ENCODE measurements at places on chromosomes 5 and 9.

- DNase-seq: no peak
These were observed 146.1 kb upstream of the HMHB1 start for GRCh38 chr5:143665866-143666265.

- no peak for DNase-seq
These were observed 387.9 kb downstream of the RAB3C start for GRCh38 chr5:58970766-58971165.

DNA sequence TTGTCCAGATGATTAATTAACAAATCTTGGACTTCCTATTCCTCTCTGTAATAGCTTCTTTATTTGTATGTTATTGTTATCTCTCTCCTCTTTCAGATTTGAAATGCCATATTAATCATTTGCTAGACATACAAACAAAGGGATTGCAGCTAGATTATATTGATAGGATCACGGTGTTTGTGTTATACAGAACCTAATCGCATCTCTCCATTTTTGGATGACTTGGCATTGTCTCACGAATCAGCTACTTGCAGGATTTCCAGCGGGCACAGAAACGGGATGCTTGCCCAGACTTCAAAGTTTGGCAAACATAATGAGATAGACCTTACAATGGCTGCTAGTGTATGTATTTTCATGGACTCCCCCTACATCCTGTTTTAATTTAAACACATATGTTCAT, 368.1 kb downstream of the TLE4 start:
- no peak for DNase-seq

- no peak for DNase-seq
These were observed 290.1 kb upstream of the WWC1 start for GRCh38 chr5:168001318-168001717.

DNA sequence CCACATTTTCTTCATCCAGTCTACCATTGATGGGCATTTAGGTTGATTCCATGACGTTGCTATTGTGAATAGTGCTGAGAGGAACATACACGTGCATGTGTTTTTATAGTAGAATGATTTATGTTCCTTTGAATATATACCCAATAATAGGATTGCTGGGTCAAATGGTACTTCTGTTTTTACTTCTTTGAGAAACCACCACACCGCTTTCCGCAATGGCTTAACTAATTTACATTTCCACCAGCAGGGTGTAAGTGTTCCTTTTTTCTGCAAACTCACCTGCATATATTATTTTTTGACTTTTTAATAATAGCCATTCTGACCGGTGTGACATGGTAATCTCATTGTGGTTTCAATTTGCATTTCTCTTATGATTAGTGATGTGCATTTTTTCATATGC, 82.2 kb upstream of the RFX3 start:
- no peak for DNase-seq

- DNase-seq: no peak
These were observed 73.9 kb downstream of the VAV2 start for GRCh38 chr9:133918111-133918813.

GRCh38 chr9:98342820-98343210, 87.4 kb upstream of the TBC1D2 start:
- no peak for DNase-seq

Measured in naive thymus-derived CD8-positive, alpha-beta T cell (primary cell).